ENCODE measurements at places on chromosomes 3 and 15.
A peak's percentile ranks its signal among the peaks of the same experiment; 100 is the strongest.

DNA sequence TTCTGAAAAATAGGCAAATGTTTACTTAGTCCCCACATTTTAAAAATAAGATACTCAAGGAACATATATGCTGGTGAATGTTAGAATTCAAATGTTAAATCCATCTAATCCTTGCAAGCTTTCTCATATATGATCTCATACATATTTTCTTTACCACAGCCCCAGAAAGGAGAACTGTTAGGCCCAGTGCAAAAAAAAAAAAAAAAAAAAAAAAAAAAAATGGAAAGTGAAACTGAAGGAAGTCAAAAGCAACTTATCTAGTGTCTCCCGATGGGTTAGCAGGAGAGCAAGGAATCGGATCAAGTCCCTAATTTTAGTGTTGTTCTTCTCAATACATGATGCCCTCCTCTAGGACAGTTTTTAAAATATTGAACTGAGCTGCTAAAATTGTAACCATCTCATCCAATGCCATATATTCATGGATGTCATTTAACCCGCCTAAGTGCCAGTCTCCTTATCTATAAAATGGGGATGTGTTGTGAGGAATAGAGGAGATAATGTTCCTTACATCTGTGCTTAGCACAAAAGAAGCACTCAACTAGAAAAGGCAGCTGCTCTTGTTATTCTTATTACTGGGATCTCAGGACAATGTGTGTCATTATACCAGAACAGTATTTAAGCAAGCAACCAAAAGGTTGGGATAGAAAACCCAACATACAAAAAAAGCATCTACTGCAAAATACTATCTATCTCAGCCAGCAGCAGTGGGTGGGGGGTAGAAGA lies 279.7 kb downstream of the MAGI1 start:
- DNase-seq: no peak

- DNase-seq: no peak
Observed at GRCh38 chr3:52775877-52776276, 1.5 kb upstream of the ITIH1 start.

DNA sequence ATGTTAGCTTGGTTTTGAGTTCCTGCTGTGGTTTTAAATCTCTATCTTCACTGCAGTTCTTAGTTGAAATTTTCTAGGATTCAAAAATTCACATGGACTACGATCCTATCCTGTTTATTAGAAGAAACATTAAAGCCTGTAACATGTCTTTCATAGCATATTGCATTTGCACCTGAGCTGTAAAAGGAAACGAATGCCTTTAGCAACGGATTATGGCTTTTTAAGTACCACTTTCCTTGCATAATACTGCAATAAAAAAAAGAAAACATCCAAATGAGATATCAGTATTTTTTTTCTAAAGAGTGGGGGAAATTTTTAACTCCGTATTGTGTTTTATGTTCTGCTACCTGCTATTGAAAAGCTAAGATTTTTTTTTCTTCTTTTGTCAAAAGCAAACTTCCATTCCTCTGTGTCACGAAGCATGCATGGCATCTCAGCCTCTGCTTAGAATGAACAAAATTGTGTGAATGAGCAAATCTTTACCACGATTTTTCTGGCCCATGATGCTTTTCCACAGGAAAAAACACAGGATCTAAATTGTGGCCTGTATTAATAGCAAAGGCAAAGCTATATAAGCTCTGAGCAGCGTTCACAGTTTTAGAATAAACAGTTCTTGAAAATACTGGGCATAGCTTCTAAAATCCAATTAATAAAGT lies 110.0 kb upstream of the CDIN1 start:
- no peak for DNase-seq

DNA sequence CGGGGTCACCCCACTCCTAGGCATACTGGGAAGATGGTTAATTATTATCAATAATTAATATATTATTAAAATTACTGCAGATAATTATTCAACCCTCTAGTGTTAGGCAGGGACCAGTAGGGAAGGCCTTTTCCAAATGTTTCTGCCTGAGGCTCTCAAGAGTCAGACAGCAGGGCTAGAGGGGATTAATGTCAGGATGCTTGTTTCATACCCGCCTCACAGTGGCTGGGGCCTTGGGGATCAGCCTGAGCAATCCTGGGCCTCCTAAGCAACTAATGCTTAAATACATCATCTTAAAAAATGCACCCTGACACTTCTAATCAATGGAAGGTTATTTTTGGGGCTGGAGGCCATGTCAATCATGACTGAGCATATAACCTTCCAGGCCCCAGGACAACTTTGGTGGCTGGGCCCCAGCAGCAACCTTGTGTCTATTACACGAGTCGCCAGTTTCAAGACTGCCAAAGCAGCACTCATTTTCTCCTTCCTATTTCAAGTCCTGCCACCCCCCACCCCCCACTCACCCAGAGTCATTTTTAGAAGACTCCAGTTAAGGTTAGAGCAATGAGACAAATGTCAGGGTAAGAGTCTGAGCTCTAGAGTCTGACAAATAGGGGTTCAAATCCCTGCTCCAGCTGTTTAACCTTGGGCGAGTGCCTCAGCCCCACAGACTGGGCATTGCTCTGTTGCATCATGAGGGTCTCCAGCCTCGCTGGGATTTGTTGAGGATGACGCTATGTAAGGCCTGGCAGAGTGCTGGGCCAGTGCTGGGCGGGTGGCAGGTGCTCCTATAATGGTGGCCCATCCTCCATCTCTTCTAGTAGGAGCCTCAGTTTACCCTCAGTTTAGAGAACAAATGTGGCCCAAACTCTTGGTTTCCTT lies 6.1 kb downstream of the AMOTL2 start:
- DNase-seq: no peak

DNA sequence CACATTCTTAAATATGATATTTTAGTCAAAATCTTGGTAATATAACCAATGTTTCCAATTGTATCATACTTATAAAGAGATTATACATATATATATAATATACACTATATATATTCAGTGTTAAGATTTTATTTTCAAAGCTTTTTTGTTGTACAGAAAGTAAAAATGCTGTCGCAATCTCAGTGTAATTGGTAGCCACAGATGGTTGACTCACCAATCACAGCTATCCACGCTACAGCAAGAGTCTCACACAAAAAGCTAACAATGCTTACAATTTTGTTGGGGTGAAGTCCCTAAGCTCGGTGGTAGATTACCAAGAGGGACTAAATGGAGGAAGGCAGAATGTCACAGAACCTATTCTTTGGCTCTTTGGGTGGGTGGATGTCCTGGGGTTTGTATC lies 16.9 kb upstream of the CFAP161 start:
- DNase-seq: no peak

DNA sequence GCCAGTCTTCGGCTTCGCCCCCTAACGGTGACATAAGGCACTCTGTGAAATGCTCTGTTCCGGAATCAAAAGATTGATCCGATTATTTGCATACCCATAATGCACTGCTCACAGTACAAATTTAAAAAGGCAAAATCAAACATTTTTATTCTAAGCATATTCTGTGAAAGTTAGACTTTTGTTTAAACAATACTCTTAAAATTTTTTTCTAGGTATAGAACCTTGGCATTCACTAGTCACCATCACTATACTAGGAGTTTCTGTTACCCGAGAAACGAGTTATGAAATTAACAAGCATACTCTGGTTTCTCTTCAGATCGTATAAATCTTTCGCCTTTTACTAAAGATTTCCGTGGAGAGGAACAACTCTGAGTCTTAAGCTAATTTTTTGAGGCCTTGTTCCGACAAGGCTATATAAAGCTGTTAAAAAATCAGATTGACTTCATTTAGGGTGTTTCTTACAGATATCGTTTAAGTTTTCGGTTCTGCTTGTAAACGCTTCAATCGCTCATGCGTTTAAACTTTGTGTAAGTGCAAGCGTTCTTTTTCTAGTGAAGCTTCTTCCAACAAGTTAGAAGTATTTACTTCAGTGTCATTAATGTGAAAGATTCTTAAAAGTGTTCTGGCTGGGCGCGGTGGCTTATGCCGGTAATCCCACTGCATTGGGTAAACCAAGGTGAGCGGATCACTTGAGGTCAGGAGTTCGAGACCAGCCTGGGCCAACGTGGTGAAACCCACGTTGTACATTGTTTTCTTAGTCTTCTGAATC lies at the start of gene RNU5B-1:
TSS of gene RNU5B-1 (plus strand) at position 297 of the 769 bp plus-strand sequence.
- DNase-seq: peak; percentile 55

DNA sequence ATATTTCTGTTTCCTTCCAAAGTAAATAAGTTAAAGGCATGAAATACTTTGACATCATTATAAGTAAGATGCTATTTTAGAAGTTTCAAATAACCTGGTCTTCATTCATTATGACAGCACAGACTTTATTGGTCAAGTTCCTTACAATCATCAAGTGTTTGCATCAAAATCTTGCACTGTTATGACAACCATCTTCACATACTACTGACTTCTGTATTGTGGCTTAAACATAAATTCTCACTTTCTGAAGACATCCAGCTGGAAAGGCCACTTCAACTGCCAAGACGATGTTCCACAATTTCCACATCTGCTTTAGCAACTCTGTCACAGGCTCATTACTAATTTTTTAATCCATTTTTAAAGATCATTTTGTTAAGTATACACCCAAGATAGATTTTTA lies 408.0 kb downstream of the MECOM start:
- no peak for DNase-seq

GRCh38 chr3:12679468-12679867 lies 15.6 kb upstream of the RAF1 start:
- no peak for DNase-seq

DNA sequence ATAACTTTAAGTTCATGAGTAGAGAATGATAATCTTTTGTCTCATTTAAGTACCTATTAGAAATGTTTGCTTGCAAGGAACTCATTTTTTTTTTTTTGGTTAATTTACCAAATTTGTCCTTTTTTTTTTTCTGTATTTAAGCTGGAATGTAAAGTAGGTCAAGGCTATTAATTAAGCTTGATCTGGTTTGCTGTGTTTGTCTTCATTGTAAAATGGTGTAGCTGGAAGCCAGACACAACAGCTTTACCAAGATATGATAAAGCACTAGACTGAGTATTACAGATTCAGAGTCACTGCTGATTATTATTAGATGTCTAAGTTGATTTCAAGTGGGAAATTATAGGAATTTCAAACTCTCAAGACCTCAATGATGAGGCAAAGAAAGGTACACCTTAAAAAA lies 15.0 kb upstream of the ZPLD1 start:
- no peak for DNase-seq

- no peak for DNase-seq
Observed at GRCh38 chr3:10268930-10269329, 20.7 kb downstream of the TATDN2 start.

DNA sequence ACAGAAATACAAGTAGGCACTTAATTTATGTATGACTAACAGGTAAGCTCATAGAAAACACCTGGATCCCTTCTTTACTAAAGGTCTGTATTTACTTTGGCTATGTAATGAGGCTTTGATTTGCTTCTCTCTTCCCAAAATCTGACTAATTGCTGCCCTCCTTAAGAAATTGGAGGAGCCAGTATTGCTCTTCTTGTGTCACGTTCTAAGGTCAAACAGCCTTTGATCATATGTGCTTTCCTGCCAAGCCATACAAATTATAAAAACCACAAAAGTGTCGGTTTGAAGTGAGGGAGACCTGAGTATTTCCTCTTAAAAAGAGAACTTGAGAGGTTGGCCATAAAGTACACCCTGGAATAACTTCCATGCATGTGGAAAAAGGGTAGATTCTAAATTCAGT lies 112.1 kb upstream of the MB21D2 start:
- no peak for DNase-seq

GRCh38 chr3:194269610-194270145 lies 81.5 kb downstream of the CPN2 start:
- no peak for DNase-seq

GRCh38 chr3:62445275-62445674 lies 71.9 kb upstream of the FEZF2 start:
- DNase-seq: no peak

DNA sequence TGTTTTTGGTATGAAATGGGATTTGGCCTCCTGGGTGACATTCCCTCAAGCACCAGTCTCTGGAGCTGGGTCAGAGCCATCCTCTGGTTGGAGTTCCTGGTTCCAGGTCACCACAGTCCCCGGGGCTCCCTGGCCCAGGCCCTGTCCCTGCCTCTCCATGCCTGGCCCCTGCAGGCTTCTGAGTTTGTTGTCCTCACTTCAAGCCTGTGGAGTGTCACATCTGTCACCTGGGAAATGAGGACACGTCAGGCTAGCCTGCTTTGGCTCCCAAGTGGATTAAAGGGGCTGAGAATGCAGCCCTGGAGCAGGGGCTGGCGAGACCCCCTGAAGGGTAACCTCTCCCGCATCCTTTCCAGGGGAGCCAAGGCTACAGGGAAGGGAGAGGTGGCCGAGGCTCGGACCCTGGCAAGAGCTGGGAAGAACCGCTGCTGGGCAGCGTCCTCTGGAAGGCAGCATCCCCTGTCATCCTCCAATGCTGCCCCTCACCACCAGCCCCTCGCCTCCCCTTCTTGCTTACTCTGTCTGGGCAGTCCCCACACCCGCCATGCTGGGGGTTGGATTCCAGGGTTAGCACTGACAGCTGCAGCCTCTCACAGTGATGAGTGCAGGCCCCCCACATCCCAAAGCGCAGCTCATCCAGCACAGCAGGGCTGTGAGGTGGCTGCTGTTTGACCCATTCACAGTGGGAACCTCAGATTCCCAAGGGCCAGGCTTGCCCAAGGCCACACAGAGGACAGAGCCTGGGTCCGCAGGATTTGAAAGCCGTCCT lies 75.5 kb upstream of the IQSEC1 start:
- DNase-seq: no peak

DNA sequence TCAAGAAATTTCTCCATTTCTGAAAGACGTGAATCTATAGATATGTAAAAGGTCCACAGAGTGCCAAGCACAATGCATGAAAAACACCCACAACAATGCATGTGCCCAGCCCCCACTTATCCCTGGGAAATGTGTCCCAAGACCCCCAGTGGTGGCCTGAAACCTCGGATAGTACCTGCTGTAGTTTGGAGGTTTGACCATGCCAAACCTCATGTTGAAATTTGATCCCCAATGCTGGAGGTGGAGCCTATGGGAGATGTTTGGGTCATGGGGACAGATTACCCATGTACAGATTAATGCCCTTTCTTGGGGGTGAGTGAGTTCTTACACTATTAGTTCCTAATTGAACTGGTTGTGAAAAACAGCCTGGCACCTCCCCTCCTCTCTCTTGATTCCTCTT lies 21.4 kb upstream of the MYZAP start:
- no peak for DNase-seq

GRCh38 chr3:46410669-46411068 lies 3.6 kb downstream of the CCRL2 start:
- DNase-seq: no peak

GRCh38 chr3:150421256-150421655 lies 13.2 kb downstream of the TSC22D2 start:
- no peak for DNase-seq

GRCh38 chr15:28096411-28096669 lies 2.8 kb downstream of the OCA2 start:
- DNase-seq: no peak

Data from activated T-cell treated with anti-CD3 and anti-CD28 coated beads for 1 hour (primary cell).